CD8-positive, alpha-beta memory T cell (primary cell): ENCODE measurements at places on chromosomes 2 and 18.

GRCh38 chr18:11859282-11859830 is 8.1 kb downstream of the CHMP1B start:
- H3K36me3 ChIP-seq: no peaks in the 10 kb centered on the region
- no peaks in the 10 kb centered on the region for H3K27me3 ChIP-seq
- no peak for DNase-seq
- no peaks in the 10 kb centered on the region for H3K4me1 ChIP-seq
- H3K4me3 ChIP-seq: no peak overlapping the region

- H3K27me3 ChIP-seq: no peaks in the 10 kb centered on the region
- H3K36me3 ChIP-seq: no peaks in the 10 kb centered on the region
- no peak for DNase-seq
- no peak overlapping the region for H3K4me3 ChIP-seq
- H3K4me1 ChIP-seq: no peaks in the 10 kb centered on the region
These were observed 747.2 kb downstream of the SATB2 start for GRCh38 chr2:198710562-198710961.

DNA sequence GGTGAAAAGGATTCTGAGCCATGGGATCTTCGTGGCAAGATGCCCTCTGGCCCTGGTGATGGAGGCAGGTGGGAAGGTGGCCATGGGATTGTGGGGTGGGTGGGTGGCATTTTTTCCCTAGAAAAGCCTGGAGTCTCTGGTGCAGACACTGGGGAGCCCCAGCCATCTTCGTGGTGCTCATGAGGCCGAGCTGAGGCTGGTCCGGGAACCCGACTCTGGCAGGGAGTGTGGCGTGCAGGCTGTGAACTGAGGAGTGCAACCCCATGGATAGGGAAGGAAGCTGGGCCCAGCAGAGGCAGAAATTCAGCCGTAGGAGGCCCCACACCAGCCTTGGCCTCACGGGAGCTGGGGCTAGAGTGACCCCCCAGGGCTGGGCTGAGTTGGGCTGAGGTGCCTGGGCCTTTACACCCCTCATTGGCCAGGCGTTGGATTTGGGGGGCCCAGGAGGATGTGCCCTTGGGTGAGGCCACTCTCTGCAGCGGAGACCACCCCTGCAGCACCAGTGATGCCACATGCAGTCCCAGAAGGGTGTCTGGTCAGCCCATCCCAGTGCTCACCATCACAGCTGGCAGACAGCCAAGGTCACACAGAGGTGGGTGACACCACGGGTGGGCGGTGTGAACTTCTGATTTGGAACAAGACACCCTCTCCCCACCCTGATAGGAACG is 115.6 kb upstream of the HDAC4 start:
- H3K36me3 ChIP-seq: no peaks in the 10 kb centered on the region
- H3K4me3 ChIP-seq: no peak overlapping the region
- DNase-seq: no peak
- H3K4me1 ChIP-seq: no peaks in the 10 kb centered on the region
- no peak overlapping the region for H3K27ac ChIP-seq

GRCh38 chr2:2455151-2455550 is 124.1 kb upstream of the MYT1L start:
- H3K36me3 ChIP-seq: no peaks in the 10 kb centered on the region
- no peak overlapping the region for H3K4me3 ChIP-seq
- no peak overlapping the region for H3K27ac ChIP-seq
- H3K27me3 ChIP-seq: no peaks in the 10 kb centered on the region

DNA sequence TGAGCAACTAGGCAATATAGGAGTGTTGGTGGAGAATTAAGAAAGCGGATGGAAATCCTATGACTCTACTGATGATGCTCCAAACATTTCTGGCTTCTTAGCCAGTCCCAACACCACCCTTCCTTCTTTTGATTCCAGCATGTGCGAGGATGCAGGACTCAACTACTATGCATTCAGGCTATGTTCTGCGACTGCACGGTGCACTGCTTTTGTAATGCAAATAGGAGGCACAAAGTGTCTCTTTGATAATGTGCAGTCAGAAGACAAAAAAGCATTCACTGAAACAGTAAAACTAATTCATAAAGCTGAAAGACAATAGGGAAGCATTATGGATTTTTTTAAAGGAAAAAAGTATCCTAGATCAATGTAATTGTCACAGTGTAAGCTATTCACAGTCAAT is 106.7 kb downstream of the MEIS1 start:
- H3K27me3 ChIP-seq: no peaks in the 10 kb centered on the region
- H3K4me3 ChIP-seq: no peak overlapping the region
- DNase-seq: no peak
- H3K27ac ChIP-seq: no peak overlapping the region
- no peaks in the 10 kb centered on the region for H3K36me3 ChIP-seq
- H3K4me1 ChIP-seq: no peaks in the 10 kb centered on the region

DNA sequence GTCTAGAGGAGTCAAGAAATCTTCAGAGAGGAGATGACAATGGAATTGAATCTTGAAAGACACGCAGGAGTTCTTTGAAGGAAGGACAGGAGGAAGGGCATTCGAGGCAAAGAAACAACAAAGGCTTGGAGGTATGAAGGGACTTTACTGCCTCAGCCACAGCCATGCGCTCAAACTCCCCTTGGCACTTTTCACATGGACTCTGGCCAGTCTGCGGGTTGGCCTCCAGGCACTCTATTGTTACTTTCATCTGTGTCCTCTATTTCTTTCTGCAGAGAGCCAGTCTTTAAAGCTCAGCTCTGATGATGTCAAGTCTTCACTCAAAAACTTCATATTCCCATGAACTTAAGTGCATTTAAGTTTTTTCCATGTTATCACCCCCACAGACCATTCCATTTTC is 95.4 kb downstream of the ZAP70 start:
- H3K27me3 ChIP-seq: no peaks in the 10 kb centered on the region
- H3K4me3 ChIP-seq: no peak overlapping the region
- H3K27ac ChIP-seq: no peak overlapping the region
- DNase-seq: no peak
- no peaks in the 10 kb centered on the region for H3K4me1 ChIP-seq
- peaks cover 37% of the 10 kb centered on the region for H3K36me3 ChIP-seq

DNA sequence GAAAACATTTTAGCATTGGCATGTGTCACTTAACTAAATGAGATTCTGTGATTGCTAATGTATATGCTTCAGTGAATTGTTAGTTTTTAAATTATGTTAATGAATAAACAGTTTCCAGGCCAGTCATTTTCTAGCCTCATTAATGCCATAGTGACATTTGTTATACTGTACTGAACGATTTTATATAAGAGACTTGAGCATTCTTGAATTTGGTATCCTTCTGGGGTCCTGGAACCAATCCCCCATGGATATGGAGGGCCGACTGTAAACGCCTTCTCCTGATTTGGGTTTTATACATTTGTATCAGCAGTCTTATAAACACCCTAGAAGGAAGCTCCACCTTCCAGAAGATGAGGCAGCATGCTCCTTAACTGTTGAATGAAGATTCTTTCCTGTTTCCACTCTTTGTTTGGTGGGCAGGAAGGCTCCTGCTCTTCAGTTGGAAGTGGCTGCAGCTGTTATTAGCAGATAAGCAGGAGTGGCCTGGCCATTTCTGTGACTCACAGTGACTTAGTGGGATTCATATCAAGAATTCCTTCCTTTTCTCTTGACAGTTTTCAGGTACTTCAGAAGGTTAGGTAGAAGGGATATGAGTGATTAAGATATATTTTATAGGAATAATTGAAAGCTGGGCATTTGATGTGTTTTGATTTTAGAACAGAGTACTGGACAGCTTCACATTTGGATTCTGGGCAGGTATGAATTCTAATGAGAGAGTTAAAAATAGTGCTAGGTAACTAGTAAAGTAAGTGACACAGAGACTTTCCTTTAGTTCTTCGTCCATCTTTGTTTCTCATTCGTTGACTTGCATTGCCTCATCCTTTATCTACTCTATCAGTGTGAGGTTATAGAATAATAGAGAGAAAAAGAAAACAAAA is 124.9 kb downstream of the PLCL1 start:
- H3K36me3 ChIP-seq: no peaks in the 10 kb centered on the region
- peaks cover 6% of the 10 kb centered on the region for H3K4me1 ChIP-seq
- no peak overlapping the region for H3K4me3 ChIP-seq
- no peaks in the 10 kb centered on the region for H3K27me3 ChIP-seq
- no peak for DNase-seq

DNA sequence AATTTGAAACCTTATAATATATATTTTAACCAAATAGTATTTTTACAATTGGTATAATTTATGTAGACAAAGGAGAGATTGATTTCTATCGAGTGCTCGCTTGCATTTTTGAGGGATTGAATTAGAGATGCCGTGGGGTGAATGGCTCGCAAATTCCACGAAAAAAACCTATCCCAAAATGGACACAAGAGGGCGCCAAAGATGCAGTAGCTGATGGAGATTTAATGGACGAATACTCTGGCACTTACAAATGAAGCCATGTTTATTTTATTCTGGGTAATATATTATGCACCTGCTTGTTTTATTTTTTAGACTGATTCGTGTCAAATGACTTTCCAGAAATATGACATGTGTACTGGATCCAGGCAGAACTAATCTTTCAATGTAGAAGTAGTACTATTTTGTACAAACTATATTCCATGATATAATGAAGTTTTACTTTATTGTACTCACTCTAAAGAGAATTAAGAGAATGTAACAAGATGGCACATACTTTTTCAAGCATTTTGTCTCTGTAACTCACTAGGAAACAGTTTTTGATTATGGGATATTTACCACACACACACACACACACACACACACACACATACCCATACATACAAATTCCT is 505.4 kb downstream of the PLCL1 start:
- no peaks in the 10 kb centered on the region for H3K27me3 ChIP-seq
- no peaks in the 10 kb centered on the region for H3K36me3 ChIP-seq
- no peak overlapping the region for H3K4me3 ChIP-seq
- H3K4me1 ChIP-seq: no peaks in the 10 kb centered on the region
- H3K27ac ChIP-seq: no peak overlapping the region

DNA sequence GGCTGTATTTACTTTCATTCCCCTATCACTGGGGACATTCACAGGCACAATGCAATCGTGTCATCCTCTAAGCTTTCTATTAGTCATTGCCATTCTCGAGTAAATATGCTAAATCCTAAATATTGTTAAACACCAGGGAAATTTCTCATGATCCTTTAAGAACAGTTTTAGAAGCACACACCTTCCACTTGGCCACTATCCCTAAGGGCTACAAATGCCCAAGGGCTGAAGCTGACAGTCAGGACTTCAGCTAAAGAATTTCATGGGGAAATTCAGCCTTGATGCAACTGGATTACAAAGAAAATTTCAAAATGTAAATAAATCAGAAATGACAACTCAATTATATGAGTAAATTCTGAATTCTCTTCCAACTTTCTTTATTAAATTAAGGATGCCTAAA is 163.1 kb upstream of the PID1 start:
- no peaks in the 10 kb centered on the region for H3K27me3 ChIP-seq
- no peaks in the 10 kb centered on the region for H3K36me3 ChIP-seq
- H3K27ac ChIP-seq: no peak overlapping the region
- no peak for DNase-seq
- H3K4me1 ChIP-seq: no peaks in the 10 kb centered on the region
- H3K4me3 ChIP-seq: no peak overlapping the region

DNA sequence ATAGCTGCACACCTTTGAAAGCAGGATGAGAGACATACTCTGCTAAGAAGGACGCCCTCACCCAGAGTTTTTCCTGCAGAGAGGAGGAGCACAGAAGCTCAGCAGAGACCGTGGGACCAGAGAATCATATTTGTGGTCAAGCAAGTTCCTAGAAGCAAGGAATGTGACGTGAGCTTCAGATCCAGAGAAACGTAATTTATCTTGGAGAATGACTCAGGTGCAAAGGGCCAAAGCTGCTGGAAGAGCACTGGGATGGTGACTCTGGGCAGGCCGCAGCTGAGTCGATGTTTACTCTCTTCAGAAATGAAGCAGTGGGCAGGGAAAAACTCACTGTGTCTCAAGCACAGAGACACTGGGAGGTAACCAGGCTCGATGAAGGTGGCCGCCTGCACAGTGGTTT is 50.1 kb upstream of the IGFBP2 start:
- no peak overlapping the region for H3K27ac ChIP-seq
- H3K27me3 ChIP-seq: no peaks in the 10 kb centered on the region
- no peak overlapping the region for H3K4me3 ChIP-seq
- no peak for DNase-seq
- no peaks in the 10 kb centered on the region for H3K4me1 ChIP-seq

GRCh38 chr2:55029098-55029497 is 21.2 kb downstream of the RTN4 start:
- DNase-seq: no peak
- no peaks in the 10 kb centered on the region for H3K27me3 ChIP-seq
- no peak overlapping the region for H3K27ac ChIP-seq
- H3K36me3 ChIP-seq: no peaks in the 10 kb centered on the region
- no peak overlapping the region for H3K4me3 ChIP-seq
- peaks cover 62% of the 10 kb centered on the region for H3K4me1 ChIP-seq

- no peaks in the 10 kb centered on the region for H3K36me3 ChIP-seq
- no peak overlapping the region for H3K27ac ChIP-seq
- no peak overlapping the region for H3K4me3 ChIP-seq
These were observed 297.4 kb downstream of the EIPR1 start for GRCh38 chr2:3079959-3080948.

DNA sequence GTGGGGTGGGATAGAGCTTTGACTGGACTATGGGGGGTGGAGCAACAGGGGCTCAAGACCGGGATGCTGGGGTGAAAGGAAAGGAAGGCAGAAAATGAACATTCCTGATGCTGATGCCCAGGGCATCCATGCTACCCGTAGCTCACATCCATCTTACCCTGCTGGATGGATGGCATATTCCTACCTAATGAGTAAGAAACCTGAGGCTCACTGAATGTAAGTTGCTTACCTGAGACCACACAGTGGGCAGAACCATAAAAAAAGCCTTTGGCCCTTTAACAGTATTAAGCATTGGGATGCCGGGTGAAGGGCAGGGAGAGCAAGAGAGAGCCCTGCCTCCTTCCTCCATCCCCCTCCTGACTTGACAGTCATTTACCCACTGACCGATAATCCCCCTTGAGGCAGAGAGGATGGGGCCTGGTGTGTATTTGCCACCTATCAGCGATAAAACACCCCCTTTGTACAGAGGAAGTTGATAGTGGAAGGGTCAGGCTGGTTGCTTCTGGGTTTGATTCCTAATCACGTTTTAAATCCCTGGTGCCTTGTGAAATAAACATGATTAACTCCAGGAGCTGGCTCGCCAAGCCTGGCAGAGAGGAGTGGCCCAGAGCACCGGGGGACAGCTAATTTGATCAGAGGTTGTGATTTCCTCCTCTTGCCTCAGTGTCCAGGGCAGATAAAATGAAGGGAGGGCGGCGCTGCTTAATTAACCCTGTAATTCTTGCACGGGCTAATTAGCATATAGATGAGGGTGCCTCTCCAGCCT is 105.9 kb upstream of the HS6ST1 start:
- H3K4me3 ChIP-seq: no peak overlapping the region
- no peak for DNase-seq
- no peaks in the 10 kb centered on the region for H3K27me3 ChIP-seq

GRCh38 chr2:241584436-241584835 is 25.9 kb downstream of the BOK start:
- H3K4me1 ChIP-seq: no peaks in the 10 kb centered on the region
- no peak overlapping the region for H3K27ac ChIP-seq
- no peaks in the 10 kb centered on the region for H3K27me3 ChIP-seq

- no peak overlapping the region for H3K27ac ChIP-seq
- H3K4me3 ChIP-seq: no peak overlapping the region
- no peaks in the 10 kb centered on the region for H3K36me3 ChIP-seq
- H3K27me3 ChIP-seq: no peaks in the 10 kb centered on the region
- no peaks in the 10 kb centered on the region for H3K4me1 ChIP-seq
- no peak for DNase-seq
These were observed 17.1 kb downstream of the SPIRE1 start for GRCh38 chr18:12640881-12641200.

GRCh38 chr18:49591271-49591670 is 29.4 kb downstream of the LIPG start:
- no peak for DNase-seq
- no peak overlapping the region for H3K27ac ChIP-seq
- no peak overlapping the region for H3K4me3 ChIP-seq
- H3K27me3 ChIP-seq: no peaks in the 10 kb centered on the region
- H3K4me1 ChIP-seq: no peaks in the 10 kb centered on the region
- H3K36me3 ChIP-seq: no peaks in the 10 kb centered on the region

- H3K36me3 ChIP-seq: no peaks in the 10 kb centered on the region
- no peak overlapping the region for H3K4me3 ChIP-seq
These were observed 86.8 kb upstream of the SP3 start for GRCh38 chr2:174051741-174052583.
